ENCODE measurements at places on chromosomes 4 and X.

DNA sequence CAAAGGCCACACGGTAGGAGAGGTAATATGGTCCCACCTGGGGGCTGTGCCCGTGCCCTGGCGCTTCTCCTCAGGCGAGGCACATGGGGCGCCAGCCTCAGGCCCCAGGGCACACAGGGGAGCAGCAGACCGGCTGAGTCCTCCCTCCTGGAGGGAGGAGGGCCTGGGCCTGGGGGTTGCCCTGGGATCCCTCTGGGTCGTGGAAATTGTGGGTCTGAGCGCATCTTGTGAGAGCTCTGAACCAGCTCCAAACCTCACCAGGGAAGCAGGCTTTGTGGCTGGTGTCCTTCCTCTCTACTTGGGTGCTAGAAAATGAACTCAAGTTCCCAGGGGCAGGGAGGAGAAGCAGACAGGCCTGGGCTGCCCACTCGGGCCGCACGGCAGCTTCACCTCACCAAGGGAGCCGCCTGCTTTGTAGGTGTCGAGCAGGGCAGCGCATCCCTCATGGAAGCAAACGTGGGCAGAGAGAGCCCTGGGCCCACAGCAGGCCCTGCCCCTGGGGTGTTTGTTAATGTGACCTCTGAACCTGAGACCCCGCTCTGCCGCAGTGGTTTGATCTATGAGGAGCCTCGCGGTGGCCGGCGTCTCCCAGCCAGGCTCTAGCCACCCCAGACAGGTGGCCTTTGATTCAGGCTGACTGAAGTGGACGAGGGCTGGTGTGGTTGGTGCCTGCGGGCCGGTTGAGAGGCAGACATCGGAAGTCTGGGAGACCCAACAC is 10.8 kb downstream of the HTRA3 start:
- no peak for DNase-seq

DNA sequence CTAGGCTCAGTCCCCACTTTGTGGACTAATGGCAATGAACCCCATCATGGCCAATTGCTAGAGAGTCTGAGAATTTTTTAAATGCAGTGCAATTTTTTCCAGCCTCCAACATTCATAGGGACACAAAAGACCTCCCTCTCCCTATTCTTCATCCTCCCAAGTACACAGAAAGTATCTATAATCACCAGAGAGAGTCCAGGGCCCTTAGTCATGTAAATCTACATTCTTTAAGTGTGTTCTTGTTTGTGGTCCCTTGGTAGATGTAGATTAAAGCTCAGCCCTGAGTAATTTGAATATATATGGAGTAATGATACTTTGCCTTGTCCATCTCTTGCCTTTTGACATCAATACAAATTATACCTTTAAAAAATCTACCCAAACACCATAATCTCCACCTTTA is 51.3 kb upstream of the ATXN3L start:
- DNase-seq, result no peak

DNA sequence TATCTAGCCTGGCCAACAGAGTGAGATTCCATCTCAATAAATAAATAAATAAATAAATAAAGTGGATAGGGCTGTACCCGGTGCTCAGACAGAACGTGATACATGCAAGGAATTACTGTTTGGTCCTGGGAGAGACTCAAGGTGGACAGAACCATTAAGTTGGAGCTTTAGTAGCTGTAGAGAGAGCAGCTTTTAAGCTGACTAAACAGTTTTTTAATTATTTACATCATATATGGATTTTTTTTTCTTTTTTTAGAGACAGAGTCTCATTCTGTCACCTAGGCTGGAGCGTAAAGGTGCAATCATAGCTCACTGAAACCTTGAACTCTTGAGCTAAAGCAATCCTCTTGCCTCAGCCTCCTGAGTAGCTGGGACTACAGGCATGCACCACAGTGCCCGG is 92.5 kb upstream of the ATP6AP2 start:
- no peak for DNase-seq

- DNase-seq, result peak; percentile 43
Measured at GRCh38 chrX:101206471-101206870, 13.1 kb upstream of the DRP2 start.

- DNase-seq, result no peak
Measured at GRCh38 chr4:48949518-48950219, 36.4 kb upstream of the CWH43 start.

GRCh38 chrX:2500803-2501558 is at the start of the genes DHRSX and ZBED1:
Gene DHRSX, minus strand, starts transcription at chrX:2500976. Its CDS starts 51 bp downstream, at chrX:2500925.
Gene ZBED1, minus strand, starts transcription at chrX:2500976. Its CDS starts 10,257 bp downstream, at chrX:2490719.
- DNase-seq, result peak; percentile 60

- no peak for DNase-seq
Measured at GRCh38 chrX:8042304-8042703, 115.1 kb upstream of the PNPLA4 start.

GRCh38 chrX:135327299-135327698 is 18.0 kb downstream of the ETDC start:
- DNase-seq, result no peak

- DNase-seq, result no peak
Measured at GRCh38 chr4:115424852-115425251, 311.4 kb upstream of the NDST4 start.

GRCh38 chr4:121519236-121519838 is 138.5 kb upstream of the QRFPR start:
- no peak for DNase-seq

Data from GM12865 (cell line).